ENCODE measurements at places on chromosomes 4 and X.

GRCh38 chr4:153122855-153123254 lies 81.4 kb upstream of the TRIM2 start:
- DNase-seq = no peak

- no peak for DNase-seq
These were observed 205.3 kb downstream of the SLC39A8 start for GRCh38 chr4:102139932-102140331.

DNA sequence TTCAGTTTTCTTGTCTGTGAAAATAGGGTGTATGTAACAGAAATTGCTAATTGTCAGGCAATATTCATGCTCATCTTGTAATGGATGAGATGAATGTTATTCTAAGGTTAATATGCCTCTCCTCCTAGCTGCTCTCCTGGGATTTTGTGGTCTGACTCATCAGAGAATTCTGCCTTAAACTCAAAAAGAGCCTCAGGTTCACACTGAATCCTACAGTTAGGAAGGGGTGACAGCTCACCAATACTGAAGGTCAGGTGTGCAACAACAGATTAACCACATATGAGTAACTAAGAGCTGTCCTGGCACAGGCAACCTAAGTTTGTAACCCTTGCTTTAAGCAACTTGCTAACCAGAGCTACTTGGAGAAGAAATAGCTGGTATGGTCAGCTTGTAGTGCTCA lies 197.7 kb downstream of the SPATA18 start:
- no peak for DNase-seq

DNA sequence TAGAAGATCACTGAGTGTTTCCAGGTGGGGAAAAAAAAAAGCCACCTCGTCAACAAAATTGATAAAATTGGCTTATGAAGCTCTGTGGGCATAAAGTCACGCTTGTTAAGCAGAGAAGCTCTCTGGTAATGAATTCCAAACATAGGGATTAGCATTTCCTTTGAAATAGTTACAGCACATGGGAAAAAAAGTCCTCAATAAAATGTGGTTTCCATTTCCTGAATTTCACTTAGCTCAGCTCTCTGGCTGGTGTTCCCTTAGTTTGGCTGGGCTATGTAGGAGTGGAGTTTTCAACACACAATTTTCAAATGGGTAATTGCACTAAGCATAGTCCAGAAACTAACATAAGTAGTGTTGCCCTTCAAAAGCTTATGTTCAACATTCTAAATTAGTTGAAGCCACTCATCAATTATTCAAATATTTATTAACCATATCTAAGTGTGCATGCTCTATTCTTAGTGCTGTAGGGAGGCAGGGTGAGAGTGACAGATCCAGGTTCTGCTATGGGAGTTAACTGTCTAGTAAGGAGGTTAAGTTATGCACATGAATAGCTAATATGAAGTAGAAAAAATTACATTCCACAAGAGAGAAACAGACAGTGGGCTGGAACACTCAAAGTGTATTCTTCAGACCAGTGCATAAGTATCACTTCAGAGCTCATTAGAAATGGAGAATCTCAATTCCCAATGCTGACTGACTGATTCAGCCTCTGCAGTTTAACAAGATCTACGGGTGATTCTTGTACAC lies 445.7 kb downstream of the SMARCA1 start:
- DNase-seq = no peak

GRCh38 chr4:145148980-145149379 lies 31.4 kb downstream of the OTUD4 start:
- no peak for DNase-seq

DNA sequence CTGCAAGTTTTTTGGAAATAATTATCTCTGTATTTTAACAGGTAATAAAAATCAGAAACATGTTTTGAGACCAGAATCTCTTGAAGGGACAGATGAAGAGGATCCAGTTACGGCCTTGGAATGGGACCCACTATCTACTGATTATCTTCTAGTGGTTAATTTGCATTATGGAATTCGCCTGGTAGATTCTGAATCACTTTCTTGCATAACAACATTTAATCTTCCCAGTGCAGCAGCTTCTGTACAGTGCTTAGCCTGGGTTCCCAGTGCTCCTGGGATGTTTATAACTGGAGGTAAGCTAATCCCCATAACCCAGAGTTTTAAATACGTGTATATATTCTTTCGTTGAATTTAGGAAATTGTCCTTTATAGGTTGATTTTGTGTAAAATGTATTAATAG lies 59.4 kb downstream of the WDR17 start:
- DNase-seq = no peak

GRCh38 chr4:74969507-74970474 lies 36.9 kb downstream of the PARM1 start:
- DNase-seq = no peak

DNA sequence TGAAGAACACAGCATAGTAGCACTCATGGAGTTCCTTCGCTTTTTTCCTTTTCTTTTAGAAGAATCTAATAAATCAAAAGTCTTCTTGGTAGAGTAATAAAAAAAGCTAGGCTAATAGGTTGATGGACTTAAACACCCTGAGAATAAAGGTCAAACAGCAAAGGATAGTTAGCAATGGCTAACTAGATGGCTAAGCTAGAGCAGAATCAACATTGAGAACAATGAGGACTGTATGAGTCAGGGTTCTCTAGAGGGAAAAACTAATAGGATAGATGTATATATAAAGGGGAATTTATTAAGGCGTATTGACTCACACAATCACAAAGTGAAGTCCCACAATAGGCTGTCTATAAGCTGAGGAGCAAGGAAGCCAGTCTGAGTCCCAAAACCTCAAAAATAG lies 550.9 kb downstream of the GLUD2 start:
- DNase-seq = no peak

- no peak for DNase-seq
These were observed 1.0 kb upstream of the HMX1 start for GRCh38 chr4:8872402-8873291.

- no peak for DNase-seq
These were observed 48.9 kb downstream of the ING2 start for GRCh38 chr4:183553601-183554345.

DNA sequence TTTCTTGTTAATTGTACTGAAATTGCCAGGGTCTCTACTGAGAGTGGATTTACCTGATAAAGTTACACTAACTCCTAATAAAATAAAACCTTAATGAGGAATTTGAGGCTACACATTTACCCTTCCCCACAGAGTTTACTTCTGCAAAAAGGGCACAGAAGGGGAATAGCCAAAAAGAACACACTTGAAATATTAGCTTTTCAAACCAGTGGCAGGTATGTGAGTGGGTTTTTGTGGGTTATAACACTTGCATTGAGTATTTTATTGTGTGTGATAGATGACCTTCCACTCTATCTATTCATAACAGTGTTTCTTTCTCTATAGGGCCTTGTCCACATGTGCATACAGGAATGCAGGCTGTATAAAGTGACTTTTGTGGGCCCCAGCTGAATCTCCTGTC lies 5.0 kb upstream of the GPR174 start:
- DNase-seq = no peak

GRCh38 chr4:69832326-69833030 lies 27.5 kb downstream of the SULT1E1 start:
- peak; percentile 23 for DNase-seq

DNA sequence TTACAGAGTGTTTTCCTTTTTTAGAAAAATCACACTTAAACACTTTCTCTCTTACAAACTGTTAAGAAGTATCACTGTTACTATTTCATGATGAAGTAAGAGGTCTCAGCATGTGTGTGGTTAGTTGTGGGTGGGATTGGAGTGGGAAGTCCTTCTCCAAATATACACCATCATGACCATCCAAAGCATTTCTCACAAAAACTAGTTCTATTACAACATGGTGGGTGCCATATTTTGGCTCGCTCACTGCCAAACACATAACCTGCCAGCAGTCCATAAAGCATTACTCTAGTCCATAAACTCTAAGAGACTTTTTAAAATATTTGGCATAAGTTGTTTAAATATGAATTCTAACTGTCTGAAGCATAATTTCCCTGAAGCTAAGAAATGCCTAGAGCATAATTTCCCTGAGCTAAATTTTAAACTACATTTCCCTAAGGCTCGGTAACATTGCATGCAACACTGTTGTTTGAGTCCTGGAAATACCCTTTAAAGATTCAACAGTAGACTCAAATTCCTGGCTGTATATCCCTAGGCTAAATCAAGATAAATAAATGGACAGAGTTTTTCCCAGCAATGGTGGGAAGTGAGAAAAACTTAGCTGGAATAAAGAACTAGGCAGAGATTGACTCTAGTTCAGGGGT lies 415.0 kb upstream of the INTU start:
- no peak for DNase-seq

DNA sequence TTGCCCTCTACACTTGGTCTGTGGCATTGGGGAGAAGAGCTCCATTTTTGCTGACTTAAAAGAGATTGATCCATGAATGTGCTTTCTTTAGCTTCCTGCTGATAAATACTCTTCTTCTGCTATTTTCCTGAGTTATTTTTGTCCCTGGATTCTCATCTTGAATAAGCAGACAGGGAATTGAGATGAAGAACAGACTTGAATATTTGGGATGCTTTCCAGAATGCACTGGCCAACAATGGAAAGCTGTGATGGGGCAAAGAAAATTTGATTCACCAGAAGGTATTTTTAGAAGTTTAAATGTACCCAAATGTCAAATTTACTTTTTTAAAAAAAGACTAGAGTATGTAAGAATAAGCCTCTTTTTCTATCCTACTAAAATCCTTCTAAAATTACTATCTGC lies 309.9 kb upstream of the PPP1R2C start:
- no peak for DNase-seq

Data from GM12865 (cell line).